HTR-8/SVneo (cell line): ENCODE measurements at places on chromosomes 7 and 10.

DNA sequence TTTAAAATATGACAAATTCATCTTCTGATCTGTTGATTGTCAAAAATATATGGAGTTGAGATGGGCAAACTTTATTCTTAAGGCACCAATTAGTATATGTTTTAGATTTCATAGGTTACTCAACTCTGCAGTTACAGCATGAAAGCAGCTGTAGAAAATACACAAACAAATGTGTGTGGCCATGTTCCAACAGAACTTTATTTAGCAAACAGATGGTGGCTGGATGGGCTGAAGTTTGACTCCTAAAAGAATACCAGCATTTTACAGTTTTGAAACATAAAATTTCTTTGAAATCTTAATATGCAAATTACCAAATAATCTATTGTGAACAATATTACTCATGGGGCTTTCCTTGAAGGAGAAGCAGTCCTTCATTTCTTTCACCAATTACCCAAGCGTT is 1206.0 kb upstream of the LRRTM3 start:
- DNase-seq: no peak

- DNase-seq: no peak
Measured at GRCh38 chr7:54827734-54828133, 68.7 kb upstream of the SEC61G start.

DNA sequence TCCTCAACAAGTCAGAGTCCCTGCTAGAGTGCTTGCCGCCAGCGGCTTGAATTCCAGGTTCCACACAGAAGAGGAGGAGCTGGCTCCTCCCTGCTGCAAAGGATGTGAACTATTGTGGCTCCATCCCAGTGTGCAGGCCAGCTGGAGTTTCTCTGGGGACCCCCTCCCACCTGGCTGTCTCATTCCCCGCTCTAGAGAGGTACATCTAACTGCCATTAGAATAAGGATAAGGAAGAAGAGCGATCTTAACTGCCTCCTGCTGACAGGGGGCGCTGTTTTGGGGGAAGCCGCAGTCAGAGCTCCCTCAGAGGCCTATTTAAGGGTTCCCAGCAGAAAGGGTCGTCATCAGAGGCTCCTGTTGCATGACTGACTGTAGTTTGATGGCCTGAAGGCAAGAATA is 40.8 kb upstream of the HECW1 start:
- DNase-seq: no peak

DNA sequence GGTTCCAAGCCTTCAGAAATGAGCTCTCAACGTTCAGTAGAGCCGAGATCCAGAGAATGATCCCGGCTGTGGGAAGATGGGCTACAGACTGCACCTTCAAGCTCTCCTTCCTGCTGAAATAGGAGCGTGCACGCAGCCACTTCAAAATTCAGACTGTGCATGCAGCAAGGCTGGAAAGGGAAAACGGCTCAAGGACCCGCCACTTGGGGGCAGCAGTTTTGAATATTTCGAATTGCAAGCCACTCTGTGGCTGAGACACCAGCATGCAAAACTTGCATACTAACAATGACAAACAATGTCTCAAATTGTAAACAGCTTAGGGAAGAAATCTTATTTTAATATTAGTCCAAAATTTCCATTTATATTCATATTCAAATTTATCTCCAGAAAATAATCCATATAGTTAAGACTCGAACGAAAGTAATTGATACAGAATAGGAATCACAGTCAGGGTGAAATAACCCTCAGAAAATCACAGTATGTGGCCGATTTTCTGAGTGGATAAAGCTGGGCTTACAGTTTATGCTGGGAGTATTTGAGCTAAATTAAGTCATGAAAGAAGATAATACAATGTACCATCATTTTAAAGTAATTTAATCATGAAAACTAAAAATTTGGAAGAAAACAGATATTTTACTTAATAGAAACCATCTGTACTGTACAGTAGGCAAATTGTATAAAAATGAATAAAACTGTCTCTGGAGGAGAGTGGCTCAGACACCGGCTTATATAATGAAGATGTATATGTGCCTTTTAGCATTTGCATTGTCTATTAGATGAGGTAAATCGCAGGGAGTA is 137.9 kb upstream of the MKI67 start:
- DNase-seq: no peak

DNA sequence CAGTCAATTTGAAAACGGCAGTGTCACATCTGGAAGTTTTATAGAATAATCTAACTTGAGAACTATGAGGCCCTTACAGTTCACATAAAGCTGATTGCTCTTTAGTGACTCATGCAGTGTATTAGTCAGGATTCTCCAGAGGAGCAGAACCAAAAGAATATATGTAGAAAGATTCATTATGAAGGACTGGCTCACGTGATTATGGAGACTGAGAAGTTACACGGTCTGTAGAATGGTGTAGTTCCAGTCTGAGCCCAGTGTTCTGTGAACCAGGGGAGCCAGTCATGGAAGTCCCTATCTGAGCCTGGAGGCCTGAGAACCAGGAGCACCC is 21.5 kb downstream of the RBM33 start:
- peak; percentile 42 for DNase-seq

DNA sequence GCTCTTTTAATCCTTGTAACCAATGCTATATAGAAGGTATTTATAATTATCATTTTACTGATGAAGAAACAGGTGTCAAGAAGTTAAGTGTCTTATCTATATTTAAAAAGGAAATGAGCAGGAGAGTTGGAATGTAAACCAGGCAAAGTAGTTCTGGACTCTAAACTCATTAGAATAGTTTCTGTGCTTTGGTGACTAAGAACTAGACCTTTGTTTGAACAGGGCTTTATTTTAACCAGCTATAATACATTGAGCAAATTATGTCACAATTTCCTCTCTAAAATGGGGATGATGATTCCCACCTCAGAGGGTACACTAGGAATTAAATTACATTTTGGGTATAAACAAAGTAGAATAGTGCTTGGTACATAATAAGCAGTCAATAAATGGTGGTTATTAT is 236.0 kb downstream of the MAGI2 start:
- no peak for DNase-seq

DNA sequence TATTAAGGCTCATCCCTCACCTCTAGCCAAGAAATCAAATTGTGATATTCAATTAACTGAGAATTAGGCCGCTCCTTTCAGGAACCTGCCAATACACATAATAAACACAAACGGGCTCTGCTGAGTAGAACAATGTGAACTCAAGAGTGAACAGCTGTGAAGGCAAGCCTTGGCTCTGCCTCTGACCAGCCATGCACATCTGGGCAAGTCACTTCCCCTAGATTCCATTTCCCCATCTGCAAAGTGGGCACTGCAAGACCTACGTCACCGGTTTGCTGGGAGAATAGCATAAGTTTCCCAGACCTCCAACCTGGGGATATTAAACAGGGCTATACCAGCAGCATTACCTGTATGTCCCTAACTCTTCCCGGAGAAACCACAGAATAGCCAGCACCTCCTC is 355.2 kb downstream of the TNS3 start:
- DNase-seq: no peak

DNA sequence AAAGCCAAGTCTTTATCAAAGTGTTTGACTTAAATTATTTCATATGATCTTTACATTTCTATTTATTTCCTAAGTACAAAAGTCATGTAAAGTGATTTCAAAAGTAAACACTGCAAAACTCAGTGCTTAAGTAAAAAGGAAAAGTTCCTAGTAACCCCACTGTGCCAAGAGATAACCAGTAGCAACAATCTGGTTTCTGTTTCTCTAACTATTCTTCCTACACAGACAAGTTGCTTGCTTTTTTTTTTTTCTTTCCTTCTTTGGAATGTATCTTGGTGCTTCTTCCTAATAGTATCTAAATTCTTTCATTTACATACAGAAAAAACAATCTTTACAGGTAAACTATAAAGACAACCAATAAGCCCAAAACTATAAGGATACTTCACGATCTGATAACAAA is 3.1 kb downstream of the JCAD start:
- no peak for DNase-seq

- no peak for DNase-seq
Measured at GRCh38 chr10:122308417-122309141, 37.5 kb downstream of the BTBD16 start.

DNA sequence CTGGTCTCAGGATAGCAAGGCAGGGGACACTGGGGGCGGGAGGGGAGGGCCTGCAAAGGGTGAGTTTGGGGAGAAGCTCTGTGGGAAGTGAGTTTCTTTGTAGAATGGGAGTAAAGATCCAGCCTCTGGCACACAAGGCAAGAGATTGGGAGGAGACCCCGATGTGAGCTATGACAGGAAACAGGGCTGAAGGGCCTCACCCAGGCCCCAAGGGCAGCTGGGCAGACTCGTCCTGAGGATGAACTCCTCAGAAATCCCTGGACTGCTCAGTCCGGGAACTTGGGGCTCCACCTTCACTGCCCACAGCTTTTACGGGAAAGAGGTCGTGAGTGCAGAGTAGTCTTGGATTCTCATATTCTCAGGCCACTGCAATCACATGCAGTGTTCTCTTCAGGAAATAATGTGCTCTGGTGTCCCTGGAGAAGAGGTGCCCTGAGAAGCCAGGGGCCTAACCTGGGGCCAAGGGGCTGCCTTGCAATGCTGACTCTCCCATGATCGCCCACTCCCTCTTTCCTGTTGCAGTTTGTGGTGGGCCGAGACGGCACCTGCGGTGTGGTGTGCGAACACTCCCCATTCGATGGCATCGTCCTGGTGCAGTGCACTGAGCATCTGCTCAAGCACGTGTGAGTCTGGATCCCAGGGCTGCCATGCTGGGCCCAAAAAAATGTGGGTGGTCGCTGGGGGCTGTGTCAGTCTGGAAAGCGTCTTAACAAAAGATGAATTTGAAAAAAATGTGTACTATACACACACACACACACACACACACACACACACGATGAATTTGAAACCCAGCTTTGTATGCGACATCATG is 31.3 kb upstream of the C10orf53 start:
- DNase-seq: no peak

DNA sequence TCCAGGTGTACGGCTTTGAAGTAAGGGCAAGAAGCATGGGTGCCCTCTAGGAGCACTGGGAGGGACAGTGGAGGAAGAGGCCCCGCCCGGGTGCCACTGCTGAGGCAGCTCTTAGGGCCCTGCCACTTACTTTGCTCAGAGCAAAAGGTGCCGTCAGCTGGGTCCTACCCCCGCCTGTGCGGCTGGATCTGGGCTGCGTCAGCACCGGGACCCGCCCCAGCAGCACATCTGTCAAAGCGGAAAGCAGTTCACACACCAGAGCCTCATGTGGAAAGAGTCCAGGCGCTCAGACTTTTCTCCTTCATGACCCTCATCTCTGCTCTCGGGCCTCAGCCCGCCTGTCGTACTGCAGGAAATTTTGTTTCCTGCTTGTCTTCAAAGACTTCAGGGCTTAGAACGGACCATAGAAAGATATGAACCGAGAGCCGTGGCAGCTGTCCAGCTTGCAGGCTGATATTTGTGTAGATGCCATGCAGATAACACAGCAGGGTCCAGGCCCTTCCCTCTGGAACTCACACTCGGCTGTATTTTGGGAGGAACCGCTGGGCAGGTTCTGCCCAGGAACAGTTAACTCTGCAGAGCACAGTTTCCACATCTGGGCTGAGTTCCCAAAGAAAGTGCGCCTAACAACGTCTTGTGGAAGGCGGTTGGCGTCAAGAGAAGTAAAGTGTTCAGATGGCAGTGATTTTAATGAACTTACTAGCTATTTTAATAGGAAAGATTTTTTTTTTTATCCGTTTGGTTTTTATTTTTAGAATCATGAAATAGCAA is 44.3 kb upstream of the PRKAR1B start:
- no peak for DNase-seq

- DNase-seq: no peak
Measured at GRCh38 chr7:104584620-104585019, 256.2 kb downstream of the LHFPL3 start.

GRCh38 chr10:103584216-103585010 is 90.9 kb downstream of the NEURL1 start:
- no peak for DNase-seq

DNA sequence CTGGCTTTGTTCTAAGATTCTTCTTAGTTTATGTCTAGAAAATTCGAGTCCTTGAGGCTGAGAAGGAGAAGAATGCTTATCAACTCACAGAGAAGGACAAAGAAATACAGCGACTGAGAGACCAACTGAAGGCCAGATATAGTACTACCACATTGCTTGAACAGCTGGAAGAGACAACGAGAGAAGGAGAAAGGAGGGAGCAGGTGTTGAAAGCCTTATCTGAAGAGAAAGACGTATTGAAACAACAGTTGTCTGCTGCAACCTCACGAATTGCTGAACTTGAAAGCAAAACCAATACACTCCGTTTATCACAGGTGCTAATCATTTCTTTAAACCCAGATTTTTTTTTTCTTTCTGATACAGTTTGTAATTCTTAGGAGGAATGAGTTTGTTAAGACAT is 6.7 kb downstream of the CEP55 start:
- no peak for DNase-seq
